Stimulated activated CD8-positive, alpha-beta memory T cell treated with anti-CD3 and anti-CD28 coated beads, Interleukin-15, amount 100 ng/mL, for 24 hours (primary cell): ENCODE measurements at places on chromosomes 7 and 10.

DNA sequence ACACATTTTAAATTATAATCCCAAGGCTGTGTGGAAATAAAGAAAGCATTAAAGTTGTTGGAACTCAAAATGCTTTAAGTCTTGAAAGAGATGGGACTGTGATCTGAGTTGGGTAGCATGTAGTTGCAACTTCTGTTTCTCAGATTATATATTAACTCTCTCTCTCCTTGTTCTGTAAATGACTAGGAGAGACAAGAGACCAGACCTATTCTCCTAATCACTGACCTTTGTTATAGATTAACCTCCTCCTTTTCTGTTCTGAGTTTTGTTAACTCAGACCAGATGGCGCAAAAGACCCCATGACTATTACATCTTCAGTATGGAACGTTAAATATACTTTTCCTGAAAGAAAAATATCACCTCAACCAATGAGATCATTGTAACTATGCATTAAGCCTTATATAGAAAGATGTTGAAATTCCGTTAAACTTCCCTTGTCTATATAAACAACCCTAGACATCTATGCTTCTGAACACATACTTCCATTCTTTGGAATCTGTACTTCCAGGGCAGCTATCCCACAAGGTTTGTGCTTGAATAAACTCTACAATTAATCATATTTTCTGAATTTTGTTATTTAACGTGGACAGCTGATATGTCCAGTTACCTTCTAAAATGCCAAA is 143.5 kb upstream of the TRIM24 start:
- DNase-seq: no peak

DNA sequence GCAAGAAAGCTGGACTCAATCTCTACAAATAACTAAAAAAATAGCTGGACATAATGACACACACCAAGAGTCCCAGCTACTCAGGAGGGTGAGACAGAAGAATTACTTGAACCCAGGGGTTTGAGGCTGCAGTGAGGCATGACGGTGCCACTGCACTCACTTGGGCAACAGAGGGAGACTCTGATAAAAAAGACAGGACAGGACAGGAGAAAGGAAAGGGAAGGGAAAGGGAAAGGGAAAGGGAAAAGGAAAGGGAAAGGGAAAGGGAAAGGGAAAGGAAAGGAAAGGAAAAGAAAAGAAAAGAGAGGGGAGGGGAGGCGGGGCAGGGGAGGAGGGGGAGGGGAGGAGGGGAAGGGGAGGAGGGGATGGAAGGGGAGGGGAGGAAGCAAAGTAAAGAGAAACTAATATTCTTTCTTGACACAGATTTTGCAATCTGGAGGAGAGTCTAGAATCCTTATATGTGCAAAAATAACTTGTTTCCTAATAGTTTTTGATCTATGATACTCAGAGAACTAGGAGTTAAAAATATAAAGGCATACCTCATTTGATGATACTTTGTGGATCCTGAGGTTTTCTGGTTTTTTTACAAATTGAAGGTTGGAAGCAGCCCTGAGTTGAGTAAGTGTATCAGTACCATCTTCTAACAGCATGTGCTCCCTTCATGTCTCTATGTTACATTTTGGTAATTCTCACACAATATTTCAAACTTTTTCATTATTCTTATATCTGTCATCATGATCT is 8.0 kb downstream of the SAR1A start:
- DNase-seq: no peak

- DNase-seq: no peak
Observed at GRCh38 chr7:105963038-105963667, at the start of gene CDHR3. Gene CDHR3 (plus strand): TSS chr7:105963264. CDS start chr7:105963319, 55 bp downstream.

GRCh38 chr7:112129655-112130323 is 76.4 kb downstream of the DOCK4 start:
- DNase-seq: no peak

DNA sequence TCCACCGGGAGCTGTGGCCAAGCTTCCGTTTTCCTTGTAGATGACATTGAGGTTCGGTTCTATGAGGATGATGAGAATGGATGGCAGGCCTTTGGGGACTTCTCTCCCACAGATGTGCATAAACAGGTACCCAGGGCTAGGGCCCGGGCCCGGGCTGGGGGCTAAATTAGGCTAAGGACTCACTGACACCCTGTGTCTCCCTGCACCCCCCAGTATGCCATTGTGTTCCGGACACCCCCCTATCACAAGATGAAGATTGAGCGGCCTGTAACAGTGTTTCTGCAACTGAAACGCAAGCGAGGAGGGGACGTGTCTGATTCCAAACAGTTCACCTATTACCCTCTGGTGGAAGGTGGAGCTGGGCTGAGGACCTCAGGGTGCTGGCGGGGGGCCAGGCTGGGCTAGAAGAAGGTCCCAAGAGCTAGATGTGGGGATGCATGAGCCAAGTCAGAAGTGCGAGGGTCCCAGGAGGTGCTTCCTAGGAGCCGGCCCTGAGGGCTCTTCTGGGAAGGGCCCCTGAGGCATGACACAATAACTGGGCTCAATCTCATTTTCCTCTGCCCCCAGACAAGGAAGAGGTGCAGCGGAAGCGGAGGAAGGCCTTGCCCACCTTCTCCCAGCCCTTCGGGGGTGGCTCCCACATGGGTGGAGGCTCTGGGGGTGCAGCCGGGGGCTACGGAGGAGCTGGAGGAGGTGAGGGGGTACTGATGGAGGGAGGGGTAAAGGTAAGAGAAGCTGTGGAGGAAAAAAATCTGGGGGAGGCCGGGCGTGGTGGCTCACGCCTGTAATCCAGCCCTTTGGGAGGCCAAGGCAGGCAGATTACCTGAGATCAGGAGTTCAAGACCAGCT is 2.9 kb downstream of the NFKB2 start:
- no peak for DNase-seq

DNA sequence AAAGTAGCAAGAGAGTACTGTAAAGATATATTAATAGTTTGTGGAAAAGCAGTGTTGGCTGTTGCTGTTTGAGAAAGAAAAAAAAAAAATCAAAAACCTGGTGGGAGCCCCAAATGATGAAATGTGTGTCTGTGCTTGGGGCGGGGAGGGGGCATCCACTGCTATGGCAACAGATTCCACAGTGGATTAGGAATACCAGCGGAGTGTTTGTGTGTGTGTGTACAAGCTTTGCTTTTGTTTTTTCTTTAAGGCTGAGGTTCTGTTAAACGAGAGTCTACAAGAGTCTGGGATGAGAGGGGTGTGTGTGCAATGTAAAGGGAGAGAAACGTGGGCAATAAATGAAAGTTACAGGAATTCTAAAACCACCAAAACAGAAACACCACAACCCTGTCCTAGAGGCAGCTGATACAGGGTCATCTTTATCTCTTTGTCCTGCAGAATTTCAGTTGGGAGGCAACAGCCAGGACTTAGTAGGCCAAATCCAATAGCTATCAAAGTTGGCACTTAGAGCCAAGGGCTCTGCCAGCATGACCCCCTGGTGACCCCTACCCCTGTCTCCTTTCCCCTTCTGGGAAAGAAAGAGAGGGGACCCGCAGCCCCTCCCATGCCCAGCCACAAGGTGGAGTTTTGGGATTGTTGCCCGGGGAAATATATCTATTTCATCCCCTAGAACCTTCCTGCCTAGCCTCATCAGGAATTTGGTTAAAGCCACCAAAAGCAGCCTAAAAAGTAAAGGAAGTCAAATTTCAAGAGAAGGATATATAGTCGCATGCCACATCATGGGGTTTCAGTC is 85.4 kb downstream of the OSBPL3 start:
- no peak for DNase-seq

DNA sequence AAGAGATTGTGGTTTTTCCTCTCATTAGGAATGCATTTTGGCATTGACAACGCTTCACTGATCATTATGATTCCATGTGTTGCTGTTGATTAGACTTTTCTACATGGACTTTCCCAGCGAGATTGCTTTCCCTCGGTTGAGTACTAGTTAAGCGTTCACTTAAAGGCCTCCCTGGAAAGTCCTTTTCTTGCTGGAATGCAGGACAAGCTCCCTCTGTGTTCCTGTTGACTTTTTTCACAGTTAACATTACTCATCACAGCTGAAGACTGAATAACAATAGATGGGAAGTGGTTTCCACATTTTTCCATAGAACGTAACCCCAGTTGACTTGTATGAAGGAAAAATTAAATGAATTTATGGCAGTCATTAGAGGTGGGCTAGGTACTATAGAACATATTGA is 2.6 kb upstream of the CAV1 start:
- DNase-seq: no peak

DNA sequence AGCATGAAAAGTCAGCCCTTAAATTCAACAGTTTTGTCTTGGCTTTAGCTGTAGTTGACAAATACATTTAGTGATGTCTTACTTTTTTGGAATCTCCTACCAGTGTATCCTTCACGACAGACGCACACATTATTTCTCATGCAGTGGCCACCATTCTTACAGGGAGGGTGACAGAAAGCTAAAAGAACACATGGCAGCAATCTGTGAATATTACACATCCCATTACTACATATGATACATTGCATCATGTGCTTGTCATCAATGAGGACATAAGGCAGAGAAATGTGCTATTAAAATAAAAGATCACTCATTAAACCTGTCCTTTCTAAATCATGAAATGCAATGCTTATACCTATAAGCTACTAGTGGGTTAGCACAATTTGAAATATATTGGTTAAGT is 66.6 kb downstream of the VWDE start:
- DNase-seq: no peak

- DNase-seq: no peak
Observed at GRCh38 chr10:110150046-110150445, 57.4 kb upstream of the MXI1 start.

- no peak for DNase-seq
Observed at GRCh38 chr10:114233482-114233881, 5.6 kb upstream of the VWA2 start.

DNA sequence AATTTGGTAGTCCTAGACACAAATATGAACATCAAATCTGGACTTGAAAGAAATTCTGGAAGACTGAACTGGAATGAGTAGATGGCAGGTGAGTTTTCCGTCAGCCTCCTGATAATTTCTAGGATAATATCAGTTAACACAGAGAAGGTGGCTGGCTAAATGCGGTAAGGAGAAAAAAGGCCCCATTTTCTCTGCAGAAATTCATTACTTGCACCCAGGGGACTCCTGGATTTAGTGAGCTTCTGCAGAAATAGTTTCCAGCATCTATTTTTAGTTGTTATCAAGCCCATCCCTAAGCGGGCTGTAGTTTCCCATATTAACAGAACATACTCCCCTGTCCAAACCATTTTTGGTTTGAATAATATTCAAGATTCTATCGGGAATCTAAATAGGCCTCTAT is 181.9 kb upstream of the TCERG1L start:
- no peak for DNase-seq

DNA sequence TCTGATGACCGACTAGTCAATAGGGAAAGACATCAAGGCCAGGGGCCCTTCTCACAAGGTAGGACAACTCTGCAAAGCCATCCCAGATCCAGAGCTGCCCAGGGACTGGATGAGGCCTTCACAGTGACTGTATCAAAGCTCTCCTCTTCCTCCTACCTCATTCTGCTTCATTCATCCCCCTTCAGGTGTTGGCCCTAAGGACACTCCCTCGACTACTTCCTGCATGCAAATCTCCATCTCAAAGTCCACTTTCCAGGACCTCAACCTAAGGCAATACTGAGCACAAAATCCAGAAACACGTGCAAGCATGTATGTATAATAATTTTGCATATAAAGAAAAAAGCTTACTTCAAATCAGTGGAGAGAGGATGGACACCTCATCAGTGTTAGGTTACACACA is 25.1 kb downstream of the DPY19L1 start:
- no peak for DNase-seq

DNA sequence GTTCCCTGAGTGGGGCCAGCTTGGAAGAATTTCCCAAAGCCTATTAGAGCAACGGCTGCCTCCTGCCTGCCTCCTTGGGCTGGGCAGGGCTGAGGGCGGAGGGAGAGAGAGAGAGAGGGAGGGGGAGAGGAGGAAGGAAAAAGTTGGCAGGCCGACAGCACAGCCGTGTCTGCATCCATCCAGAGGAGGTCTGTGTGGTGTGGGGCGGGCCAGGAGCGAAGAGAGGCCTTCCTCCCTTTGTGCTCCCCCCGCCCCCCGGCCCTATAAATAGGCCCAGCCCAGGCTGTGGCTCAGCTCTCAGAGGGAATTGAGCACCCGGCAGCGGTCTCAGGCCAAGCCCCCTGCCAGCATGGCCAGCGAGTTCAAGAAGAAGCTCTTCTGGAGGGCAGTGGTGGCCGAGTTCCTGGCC is at the start of gene AQP1:
Gene AQP1, plus strand, starts transcription at position 293 of the 409 bp plus-strand sequence. Its CDS starts 57 bp downstream, at position 350.
- DNase-seq: no peak
